ENCODE measurements at places on chromosomes 1 and 21. TPM values are rescaled to one million over a fixed set of nuclear protein-coding genes. Genes with fewer than 3 reads are reported as not detected.

GRCh38 chr1:26913754-26914619 lies at the start of gene NR0B2:
NR0B2 (minus strand) TSS chr1:26913975; CDS start chr1:26913940, 35 bp downstream.
- no peaks in the 10 kb centered on the region for H3K4me1 ChIP-seq
- no peaks in the 10 kb centered on the region for H3K36me3 ChIP-seq
- no peak within 1 kb of the TSS for H3K27ac ChIP-seq
- H3K4me3 ChIP-seq = no peak within 1 kb of the TSS
- DNase-seq = no peak

DNA sequence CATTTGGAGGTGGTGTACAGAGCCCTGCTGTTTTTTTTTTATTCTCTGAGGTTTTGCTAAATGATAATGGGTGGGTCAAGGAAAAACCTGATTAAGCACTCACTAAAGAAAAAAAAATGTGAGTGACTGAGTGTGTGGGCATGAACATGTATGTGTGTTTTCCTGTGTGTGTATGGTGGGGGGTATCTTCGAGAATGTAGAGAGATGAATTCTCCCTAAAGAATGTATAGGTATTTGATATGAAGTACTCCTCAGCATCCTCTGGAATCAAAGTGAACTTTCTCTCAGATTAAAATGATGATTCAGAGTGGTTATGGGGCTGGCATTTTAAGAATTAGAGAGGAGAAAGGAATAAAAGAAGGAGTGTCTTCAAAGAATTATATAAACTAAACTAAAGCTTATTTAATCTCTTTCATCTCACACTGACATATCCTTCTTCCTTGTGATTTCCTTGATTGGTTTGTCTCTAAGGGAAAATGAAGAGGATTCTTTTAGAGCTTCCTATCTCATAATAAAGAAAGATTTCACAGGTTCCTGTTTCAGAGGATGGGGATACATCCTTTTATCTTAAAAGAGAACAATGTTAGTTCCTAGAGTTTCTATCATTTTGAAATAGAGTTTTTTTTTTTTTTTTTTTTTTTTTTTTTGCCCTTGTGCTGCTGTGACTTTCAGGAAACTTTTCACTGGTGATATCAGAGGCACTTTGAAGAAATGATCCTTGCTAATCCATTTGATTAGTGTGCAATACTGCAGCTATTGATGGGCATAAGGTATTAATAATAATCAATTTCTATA lies 23.9 kb downstream of the S1PR1 start:
- peak overlapping the region; percentile 22 for H3K27ac ChIP-seq
- H3K36me3 ChIP-seq = no peaks in the 10 kb centered on the region
- no peaks in the 10 kb centered on the region for H3K27me3 ChIP-seq
- peaks cover 73% of the 10 kb centered on the region for H3K4me1 ChIP-seq
- H3K4me3 ChIP-seq = no peak overlapping the region

DNA sequence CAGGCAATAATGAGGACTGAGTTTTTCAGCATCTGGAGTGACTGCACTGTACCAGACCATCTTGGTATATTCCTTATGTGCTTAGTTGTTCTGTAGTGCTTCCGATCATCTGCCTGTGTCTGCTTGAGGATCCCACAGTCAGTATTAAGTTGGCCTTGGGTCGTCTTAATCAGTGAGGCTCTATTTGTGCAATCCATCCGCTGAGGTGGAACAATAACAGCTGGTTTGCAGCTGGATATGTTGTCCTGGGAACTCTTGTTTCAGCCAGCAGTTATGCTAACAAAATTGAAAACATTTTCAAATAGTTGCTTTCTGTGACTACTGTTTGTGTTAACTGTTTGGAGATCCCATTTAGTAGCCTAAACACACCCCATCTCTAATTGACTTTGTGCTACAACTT lies 73.7 kb downstream of the LAMC1 start:
- H3K4me1 ChIP-seq = no peaks in the 10 kb centered on the region
- peaks cover 6% of the 10 kb centered on the region for H3K27me3 ChIP-seq
- no peak overlapping the region for H3K27ac ChIP-seq
- no peaks in the 10 kb centered on the region for H3K36me3 ChIP-seq
- DNase-seq = no peak

- no peaks in the 10 kb centered on the region for H3K27me3 ChIP-seq
- H3K36me3 ChIP-seq = no peaks in the 10 kb centered on the region
- no peak overlapping the region for H3K27ac ChIP-seq
- no peaks in the 10 kb centered on the region for H3K4me1 ChIP-seq
- H3K4me3 ChIP-seq = no peak overlapping the region
Measured at GRCh38 chr1:178066908-178067614, 26.8 kb upstream of the RASAL2 start.

- no peaks in the 10 kb centered on the region for H3K36me3 ChIP-seq
- H3K27me3 ChIP-seq = peaks cover 43% of the 10 kb centered on the region
- H3K4me1 ChIP-seq = peaks cover 37% of the 10 kb centered on the region
- peak within 1 kb of the TSS; percentile 46 for H3K4me3 ChIP-seq
- DNase-seq = no peak
Measured at GRCh38 chr1:245154429-245155271, at the start of gene KIF26B. KIF26B (plus strand) TSS chr1:245154985; CDS start chr1:245155425, 440 bp downstream.

The S100A13 gene
- 2.8 TPM for total RNA-seq

DNA sequence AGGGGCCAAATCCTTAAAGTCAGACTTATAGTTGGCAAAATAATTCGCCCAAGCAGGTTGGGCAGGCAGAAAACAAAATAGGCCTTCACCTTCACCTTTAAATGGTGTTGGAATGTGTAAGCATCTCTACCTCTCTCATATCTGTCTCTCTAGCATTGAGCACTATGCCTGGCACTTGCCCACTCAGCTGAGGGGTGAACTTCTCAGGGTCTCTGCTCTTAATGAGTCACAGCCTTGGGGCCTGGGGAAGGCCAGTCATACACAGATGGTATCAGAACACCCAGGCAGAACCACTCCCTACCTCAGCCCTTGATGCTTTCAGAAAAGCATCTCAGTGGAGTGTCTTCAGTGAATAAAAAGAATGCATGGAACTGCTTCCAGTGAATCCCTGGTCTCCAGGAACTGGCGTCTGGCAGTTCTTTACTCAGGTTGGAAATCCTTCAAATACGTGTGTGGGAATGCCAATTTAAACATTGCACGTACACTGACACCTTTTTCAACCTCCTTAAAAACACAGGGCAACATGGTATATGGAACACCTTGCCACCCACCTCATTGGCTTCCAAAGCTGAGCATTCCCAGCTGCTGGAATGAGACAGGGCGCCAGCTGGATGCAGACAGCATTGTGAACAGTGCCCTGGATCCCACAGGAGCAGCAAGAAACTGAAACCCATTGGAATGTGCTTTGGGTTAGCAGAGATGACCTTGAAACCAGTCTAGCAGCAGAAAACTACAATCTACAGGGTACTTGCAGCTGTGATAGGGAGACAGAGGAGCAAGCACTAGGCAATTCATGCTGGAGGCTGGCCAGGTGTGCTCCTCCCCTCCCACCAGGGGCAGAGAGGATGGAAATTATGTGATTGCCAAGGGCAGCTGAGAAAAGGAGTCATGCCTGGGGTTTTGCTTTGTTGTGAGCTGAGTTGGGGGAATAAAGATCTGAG lies 30.0 kb downstream of the ZNF697 start:
- H3K4me3 ChIP-seq = no peak overlapping the region
- no peaks in the 10 kb centered on the region for H3K4me1 ChIP-seq
- no peak overlapping the region for H3K27ac ChIP-seq

The FAF1 gene
- total RNA-seq = 43.5 TPM

GRCh38 chr21:43778469-43779335 lies 2.6 kb upstream of the CSTB start:
- H3K36me3 ChIP-seq = peaks cover 10% of the 10 kb centered on the region
- no peak for DNase-seq
- no peak overlapping the region for H3K27ac ChIP-seq

- no peak for DNase-seq
- H3K36me3 ChIP-seq = no peaks in the 10 kb centered on the region
- no peak overlapping the region for H3K27ac ChIP-seq
- H3K27me3 ChIP-seq = peaks cover 39% of the 10 kb centered on the region
- H3K4me1 ChIP-seq = peaks cover 20% of the 10 kb centered on the region
- no peak overlapping the region for H3K4me3 ChIP-seq
Measured at GRCh38 chr1:8216005-8216404, 101.9 kb upstream of the SLC45A1 start.

GRCh38 chr1:202126426-202126825 lies 3.7 kb downstream of the GPR37L1 start:
- H3K36me3 ChIP-seq = no peaks in the 10 kb centered on the region
- H3K27me3 ChIP-seq = no peaks in the 10 kb centered on the region

- H3K27ac ChIP-seq = no peak overlapping the region
- DNase-seq = no peak
- H3K36me3 ChIP-seq = no peaks in the 10 kb centered on the region
- H3K4me1 ChIP-seq = no peaks in the 10 kb centered on the region
- peaks cover 4% of the 10 kb centered on the region for H3K27me3 ChIP-seq
- H3K4me3 ChIP-seq = no peak overlapping the region
Measured at GRCh38 chr1:204980840-204981405, 62.1 kb upstream of the CNTN2 start.

DNA sequence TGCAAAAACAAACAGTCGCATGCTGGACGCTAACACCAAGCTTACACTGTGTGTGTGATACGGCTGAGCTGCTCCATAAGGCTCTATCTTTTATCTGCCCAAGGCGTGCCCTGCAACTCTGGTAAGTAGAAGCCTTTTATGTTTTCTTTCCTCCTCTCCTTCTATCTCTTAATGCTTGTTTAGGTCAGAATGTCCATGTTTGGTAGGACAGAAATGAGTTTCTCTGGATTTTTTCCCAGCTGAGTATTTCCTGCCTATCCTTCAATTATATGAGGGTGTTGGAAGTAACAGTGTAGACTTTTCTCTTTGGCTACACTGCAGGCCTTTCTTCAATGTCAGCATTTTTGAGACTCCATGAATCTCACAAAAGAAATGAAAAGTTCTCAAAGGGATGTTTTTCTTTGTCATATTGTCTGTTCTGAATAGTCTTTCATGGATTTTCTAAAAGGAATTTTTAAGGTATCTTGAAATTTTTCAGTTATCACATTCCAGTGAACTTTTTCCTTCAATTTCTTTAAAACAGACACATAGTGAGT lies 124.2 kb downstream of the MACF1 start:
- no peak overlapping the region for H3K27ac ChIP-seq
- no peak for DNase-seq
- peak overlapping the region; percentile 27 for H3K4me3 ChIP-seq
- H3K36me3 ChIP-seq = peaks cover 97% of the 10 kb centered on the region
- H3K4me1 ChIP-seq = no peaks in the 10 kb centered on the region

GRCh38 chr1:11567244-11568065 lies 86.8 kb downstream of the FBXO2 start:
- no peak overlapping the region for H3K27ac ChIP-seq
- H3K36me3 ChIP-seq = no peaks in the 10 kb centered on the region
- H3K4me3 ChIP-seq = no peak overlapping the region
- peaks cover 4% of the 10 kb centered on the region for H3K4me1 ChIP-seq
- peaks cover 11% of the 10 kb centered on the region for H3K27me3 ChIP-seq
- no peak for DNase-seq

The AMY2A gene
- not detected for total RNA-seq

- no peaks in the 10 kb centered on the region for H3K27me3 ChIP-seq
- H3K4me1 ChIP-seq = peaks cover 58% of the 10 kb centered on the region
- no peak overlapping the region for H3K4me3 ChIP-seq
Measured at GRCh38 chr1:54352755-54353154, 53.4 kb downstream of the SSBP3 start.

The CNN3 gene
- total RNA-seq = 1.4 TPM

DNA sequence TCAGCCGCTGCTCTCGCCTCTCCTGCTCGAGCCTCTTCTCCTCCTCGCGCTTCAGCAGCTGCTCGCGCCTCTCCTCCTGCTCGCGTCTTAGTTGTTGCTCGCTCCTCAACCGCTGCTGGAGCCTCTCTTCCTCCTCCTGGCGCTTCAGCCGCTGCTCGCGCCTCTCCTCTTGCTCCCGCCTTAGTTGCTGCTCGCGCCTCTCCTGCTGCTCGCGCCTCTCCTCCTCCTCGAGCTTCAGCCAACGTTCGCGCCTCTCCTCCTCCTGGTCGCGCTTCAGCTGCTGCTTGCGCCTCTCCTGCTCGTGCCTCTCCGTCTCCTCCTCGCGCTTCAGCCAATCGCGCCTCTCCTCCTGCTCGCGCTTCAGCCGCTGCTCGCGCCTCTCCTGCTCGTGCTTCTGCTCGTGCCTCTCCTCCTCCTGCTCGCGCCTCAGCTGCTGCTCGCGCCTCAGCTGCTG lies 3.7 kb downstream of the TCHH start:
- H3K27ac ChIP-seq = no peak overlapping the region
- H3K27me3 ChIP-seq = peaks cover 80% of the 10 kb centered on the region
- DNase-seq = peak; percentile 18
- H3K4me3 ChIP-seq = peak overlapping the region; percentile 57
- peaks cover 55% of the 10 kb centered on the region for H3K4me1 ChIP-seq

The F3 gene
- not detected for total RNA-seq

The IL20 gene
- not detected for total RNA-seq

GRCh38 chr21:31172328-31172727 lies 134.1 kb upstream of the KRTAP19-8 start:
- no peak for DNase-seq
- H3K4me3 ChIP-seq = no peak overlapping the region
- peaks cover 60% of the 10 kb centered on the region for H3K4me1 ChIP-seq

The DR1 gene
- total RNA-seq = 54.4 TPM

DNA sequence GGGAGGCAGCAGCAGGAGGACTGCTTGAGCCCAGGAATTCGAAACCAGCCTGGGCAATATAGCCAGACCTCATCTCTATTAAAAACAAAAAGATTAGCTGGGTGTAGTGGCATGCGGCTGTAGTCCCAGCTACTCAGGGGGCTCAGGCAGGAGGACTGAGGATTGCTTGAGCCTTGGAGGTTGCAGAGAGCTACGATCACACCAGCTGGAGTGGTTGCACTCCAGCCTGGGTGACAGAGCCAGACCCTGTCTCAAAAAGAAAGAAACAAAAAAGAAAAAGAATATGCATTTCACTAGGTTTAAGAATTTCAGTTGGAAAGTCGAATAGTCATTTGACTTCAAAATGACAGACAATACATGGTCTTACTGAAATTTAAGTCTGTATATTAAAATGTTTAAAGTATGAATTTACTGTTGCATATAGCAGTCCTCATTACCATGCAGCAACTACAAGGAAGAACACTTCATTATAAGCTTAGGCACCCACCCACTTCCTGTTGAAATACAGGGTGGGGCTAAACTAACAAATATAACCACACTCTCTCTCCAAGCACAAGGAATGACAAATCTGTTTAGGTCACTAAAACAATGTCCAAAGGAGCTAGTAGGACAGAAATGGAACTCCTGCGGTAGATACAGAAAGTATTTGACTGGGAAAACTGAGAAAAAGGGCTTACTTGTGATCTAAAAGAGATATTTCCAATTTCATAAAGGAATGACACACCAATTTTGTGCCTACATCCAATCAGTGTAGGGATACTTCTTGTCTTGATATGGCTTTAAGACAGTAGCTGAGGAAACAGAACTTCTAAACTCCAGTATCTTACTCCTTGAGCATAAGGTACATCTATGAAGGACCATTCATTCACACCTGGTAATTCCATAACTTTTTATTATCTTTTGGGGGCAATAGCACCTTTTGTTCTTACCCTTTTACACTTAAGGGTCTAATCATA lies 44.1 kb downstream of the GPR3 start:
- no peaks in the 10 kb centered on the region for H3K27me3 ChIP-seq
- DNase-seq = no peak
- H3K4me3 ChIP-seq = peak overlapping the region; percentile 21
- H3K4me1 ChIP-seq = peaks cover 69% of the 10 kb centered on the region

- DNase-seq = no peak
- peak overlapping the region; percentile 88 for H3K4me3 ChIP-seq
- peaks cover 49% of the 10 kb centered on the region for H3K4me1 ChIP-seq
Measured at GRCh38 chr1:152035539-152036266, 1.1 kb downstream of the S100A11 start.

- H3K4me3 ChIP-seq = peak overlapping the region; percentile 84
- peak overlapping the region; percentile 75 for H3K27ac ChIP-seq
- no peaks in the 10 kb centered on the region for H3K27me3 ChIP-seq
- no peaks in the 10 kb centered on the region for H3K36me3 ChIP-seq
- DNase-seq = peak; percentile 60
- H3K4me1 ChIP-seq = peaks cover 48% of the 10 kb centered on the region
Measured at GRCh38 chr1:15848929-15849774, 1.6 kb downstream of the SPEN start.

The DIO1 gene
- total RNA-seq = not detected

The AIRE gene
- total RNA-seq = 0.11 TPM

All from CD4-positive, alpha-beta T cell (primary cell).